ENCODE measurements at places on chromosomes 6 and 20.
A peak's percentile ranks its signal among the peaks of the same experiment; 100 is the strongest.

- DNase-seq: no peak
These were observed 333.9 kb downstream of the TBC1D32 start for GRCh38 chr6:121000381-121000780.

- DNase-seq: no peak
These were observed 16.7 kb downstream of the RAET1L start for GRCh38 chr6:150008588-150008987.

DNA sequence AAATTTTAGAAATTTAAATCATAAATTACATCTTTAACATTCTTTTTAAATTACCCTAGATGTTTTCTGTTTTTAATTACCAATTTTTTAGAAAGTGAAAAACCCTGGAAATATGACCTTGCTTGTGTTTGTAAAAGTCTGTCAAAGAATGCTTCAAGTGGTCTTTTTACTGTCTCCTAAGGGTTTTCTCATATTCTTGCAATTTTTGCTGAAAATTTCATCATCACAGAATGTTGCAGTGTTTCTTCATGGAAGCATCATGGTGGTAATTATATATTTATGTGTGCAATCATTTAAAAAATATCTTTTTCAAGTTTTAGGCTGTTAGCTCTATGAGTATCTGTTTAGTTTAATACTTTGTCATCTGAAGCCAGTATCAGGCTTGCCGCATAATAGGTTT is 178.2 kb downstream of the HDGFL1 start:
- no peak for DNase-seq

- no peak for DNase-seq
These were observed 65.6 kb downstream of the CDC5L start for GRCh38 chr6:44453146-44453545.

DNA sequence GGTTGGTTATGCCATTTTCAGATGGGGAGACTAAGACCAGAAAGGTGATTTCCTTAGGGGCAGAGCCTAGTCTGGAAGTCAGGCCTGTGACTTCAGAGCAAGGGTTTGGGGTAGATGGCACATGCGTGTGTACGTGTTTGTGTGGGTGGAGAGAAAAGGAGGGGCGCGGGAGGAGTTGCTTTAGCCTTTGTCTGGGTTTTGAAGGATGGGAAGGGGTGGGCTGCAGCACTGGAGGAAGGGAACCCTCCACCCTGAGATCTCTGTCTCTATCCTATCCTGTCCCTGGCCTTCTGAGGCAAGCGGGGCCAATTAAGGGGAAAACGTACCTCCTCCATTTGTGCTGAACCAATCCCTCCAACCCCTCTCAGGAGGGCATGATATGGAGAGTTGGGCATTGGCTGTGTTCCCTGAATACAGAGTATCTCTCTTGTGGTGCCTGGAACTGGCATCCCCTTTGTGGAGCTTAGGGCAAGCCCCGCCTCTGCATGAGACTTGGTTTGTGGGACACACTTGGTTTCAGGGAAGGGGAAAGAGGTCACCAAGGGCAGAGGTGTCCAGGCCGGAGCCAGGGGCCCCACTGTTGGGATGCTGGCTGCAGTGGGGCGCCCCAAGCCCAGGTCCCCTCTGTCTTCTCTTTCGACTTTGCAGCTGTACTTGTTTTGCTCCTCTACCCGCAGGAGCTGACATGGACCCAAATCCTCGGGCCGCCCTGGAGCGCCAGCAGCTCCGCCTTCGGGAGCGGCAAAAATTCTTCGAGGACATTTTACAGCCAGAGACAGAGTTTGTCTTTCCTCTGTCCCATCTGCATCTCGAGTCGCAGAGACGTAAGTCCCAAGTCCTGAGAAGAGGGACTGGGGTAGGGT is at the start of gene DBNDD2:
TSS of gene DBNDD2 (plus strand) at position 507 of the 863 bp plus-strand sequence. CDS start at position 686, 179 bp downstream.
- no peak for DNase-seq

DNA sequence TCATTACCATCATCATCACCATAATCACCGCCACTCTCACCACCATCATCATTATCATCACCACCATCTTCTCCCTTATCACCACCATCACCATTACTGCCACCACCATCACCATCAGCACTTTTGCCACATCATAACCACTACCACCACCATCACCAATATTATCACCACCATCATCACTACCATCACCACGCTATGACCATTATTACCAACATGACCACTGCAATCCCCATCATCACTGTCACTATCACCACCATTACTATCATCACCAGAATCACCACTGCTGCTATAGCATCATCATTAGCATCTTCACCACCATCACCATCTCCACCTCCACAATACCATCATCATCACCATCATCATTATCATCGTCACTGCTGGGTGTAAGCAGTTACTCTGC is 25.6 kb downstream of the CST1 start:
- DNase-seq: no peak

DNA sequence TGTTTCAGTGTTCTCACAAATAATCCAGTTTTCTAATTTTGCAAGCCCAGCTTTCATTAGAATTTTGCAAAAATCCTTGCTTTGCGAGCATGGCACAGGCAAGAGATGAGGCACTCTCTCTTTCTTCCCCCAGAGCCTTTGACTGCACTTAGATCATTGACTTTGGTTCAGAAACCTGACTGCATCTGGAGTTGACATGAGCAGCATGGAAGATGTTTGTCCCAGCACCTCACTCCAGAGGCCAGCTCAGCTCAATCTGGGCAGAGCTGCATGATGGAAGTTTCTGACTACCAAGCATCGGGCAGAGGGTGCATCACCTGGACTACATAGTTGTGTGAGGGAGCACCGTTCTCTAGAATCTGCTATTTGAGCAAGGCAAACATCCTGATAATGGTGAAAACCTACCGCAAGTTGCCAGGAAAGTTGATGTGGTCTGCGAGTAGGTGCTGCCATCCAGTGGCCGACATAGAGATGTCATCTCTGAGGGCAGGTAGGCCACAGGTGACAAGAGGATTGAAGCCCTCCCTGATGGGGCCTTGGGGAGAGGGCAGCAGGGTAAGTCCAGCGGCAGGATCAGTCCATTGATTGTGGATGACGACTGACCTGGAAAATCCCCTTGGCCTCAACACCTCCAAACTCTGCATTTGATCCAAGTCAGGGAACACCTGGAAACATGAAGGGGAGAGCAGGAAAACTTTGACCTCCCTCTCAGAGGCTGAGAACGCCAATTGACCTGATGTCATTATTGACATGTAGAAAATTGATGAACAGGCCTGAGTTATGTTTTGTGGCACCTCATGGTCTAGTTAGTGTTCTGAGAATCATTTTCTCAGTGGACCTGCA is 3.8 kb upstream of the LPA start:
- DNase-seq: peak; percentile 6

- no peak for DNase-seq
These were observed 7.4 kb downstream of the ASXL1 start for GRCh38 chr20:32365564-32365963.

DNA sequence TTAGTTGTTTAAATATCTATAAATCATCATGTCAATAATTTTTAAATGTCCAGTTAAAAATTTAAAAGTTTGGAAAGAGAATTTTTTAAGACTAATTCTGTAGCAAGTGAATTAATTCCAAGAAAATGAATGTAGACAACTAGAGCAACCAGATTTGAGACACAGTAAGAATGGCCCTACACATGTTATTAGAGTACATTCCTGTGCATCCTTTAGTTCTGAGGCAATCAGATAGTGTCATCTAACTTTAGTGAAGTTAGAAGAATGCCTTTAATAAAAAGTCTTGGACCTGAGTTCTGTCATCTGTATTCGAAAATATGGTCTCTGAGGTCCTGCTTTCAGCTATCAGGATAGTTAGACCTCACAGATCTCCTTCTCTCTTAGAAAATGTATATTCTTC is 63.7 kb downstream of the HIVEP2 start:
- DNase-seq: no peak

DNA sequence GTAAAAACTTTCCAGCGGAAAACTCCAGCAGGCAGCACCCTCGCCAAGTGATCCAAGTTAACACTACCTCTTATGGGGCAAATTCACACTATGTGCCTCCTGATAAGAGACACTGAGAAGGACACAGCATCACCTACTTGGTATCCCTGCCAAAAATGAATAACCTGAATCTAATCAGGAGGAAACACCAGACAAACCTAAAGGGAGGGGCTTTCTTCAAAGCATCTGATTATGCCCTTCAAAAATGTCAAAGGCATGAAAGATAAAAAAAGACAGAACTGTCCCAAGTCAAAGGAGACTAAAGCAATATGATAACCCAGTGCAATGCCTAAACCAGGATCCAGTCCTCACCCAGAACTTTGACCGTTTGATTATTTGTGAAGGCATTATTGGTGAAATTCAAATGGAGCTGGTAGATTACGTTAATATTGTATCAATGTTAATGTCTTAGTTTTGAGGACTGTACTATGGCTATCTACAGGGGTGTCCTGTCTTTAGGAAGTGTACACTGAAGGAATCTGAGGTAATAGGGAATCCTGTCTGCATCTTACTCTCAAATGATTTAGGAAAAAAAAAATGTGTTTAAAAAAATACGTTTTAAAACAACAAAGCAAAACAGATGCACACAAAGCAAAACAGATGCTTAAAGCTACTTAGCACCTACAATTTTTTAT is 8.3 kb downstream of the TBC1D7 start:
- DNase-seq: no peak

GRCh38 chr6:52511163-52511562 is 65.7 kb downstream of the TRAM2 start:
- DNase-seq: no peak

DNA sequence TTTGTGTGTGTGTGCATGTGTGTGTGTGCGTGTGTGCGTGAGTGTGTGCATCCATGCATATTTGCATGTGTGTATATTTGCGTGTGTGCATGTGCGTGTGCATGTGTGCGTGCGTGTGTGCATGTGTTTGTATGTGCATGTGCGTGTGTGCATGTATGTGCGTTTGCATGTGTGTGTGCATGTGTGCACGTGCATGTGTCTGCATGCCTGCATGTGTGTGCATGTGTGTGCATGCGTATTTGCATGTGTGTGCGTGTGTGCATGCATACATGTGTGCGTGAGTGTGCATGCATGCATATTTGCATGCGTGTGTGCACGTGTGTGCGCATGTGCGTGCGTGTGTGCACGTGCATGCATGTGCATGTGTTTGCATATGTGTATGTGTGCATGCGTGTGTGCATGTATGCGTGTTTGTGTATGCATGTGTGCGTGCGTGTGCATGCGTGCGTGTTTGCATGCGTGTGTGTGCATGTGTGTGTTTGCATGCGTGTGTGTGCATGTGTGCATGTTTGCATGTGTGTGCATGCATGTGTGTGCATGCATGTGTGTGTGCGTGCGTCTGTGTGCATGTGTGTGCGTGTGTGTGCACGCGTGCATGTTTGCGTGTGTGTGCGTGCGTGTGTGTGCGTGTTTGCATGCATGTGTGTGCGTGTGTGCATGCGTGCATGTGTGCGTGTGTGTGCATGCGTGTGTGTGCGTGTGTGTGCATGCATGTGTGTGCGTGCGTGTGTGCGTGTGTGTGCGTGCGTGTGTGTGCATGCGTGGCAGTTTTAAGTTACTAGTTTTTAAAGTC is 57.7 kb upstream of the SMOC2 start:
- no peak for DNase-seq

GRCh38 chr6:112281821-112282615 is 27.7 kb upstream of the LAMA4 start:
- DNase-seq: no peak

GRCh38 chr6:27814665-27815424 is 97.4 kb downstream of the OR2B2 start:
- peak; percentile 42 for DNase-seq

- no peak for DNase-seq
These were observed 18.3 kb upstream of the PLN start for GRCh38 chr6:118529756-118530155.

DNA sequence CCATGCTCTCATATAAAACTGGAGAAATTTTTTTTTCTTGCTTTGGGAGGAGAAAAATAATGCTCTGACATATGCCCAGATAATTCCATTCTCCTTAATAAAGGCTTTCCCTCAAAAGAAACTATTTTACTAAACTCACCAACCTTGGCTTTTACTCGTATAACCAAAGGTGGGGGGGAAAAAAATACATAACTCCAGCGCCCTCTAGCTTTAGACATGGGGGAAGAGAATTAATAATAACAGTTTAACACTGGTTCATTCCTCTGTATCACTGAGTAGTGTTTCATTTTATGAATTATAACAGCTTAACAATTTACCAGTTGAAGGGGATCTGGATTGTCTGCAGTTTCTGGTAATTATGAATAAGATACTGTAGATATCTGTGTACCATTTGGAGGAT is 1226.1 kb downstream of the GRIK2 start:
- DNase-seq: no peak

DNA sequence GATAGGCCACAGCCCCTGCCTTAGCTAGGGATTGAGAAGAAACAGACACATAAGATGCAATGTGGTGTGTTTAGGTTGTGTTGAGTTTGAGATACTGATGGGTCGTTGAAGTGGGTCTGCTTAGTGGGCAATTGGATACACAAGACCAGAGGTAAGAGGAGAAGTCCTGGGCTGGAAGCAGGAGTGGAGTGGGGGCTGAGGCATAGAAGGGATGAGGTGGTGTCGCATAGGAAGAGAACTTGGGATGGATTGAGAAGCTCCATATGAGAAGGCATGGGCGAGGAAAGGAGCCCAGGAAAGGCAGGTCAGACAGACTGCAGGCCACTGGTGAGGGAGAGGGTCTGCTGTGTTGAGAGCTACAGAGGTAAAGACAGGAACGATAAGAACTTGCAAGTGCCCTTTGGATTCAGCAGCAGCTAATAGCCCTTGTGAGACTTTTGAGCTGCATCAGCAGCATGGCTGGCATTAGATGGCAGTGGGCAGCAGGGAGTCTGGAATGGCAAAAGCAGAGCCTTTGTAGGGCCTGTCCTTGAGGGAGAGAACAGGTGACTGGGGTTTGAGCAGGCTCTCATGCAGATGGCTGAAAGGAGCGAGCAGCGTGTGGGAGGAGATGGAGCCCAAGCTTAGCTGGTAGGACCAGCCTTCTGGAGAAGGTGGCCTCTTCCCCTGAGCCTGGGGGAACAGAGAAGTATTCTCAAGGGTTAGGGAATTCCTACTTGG is 33.2 kb downstream of the PLCG1 start:
- DNase-seq: no peak

DNA sequence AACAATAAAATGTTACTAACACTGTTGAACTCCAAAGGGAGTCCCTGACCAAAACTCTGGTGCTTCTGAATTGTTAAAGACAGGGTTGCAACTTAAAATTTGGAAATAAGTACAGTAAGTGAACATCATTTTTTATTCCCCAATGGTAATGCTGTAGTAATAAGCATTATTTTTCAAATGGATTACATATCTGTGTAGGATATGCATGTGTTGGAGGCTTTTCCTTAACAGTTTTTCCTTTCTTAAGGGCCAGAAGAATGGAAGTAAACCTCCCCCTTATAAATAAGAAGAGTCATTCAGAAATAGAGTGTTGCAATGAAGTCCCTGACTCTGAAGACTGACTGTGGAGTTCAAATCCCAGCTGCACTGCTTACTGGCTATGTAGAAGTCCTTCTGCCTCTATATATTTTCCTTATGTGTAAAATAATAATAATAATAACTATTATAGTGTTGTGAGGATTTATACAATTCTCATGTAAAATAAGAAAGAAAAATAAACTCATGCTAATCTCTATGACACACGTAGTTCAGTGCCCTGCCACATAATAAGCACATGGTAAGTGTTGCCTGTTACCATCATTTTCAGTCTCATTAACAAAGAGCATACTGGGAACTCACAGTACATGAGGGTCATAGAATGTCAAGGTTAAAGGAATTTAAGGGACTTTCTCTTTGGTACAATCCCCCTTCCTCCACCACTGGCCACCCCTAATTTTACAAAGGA is 129.8 kb upstream of the SMLR1 start:
- DNase-seq: no peak
